ENCODE measurements at places on chromosomes 3 and 15. TPM values are rescaled to one million over a fixed set of nuclear protein-coding genes. Genes with fewer than 3 reads are reported as not detected.
A peak's percentile ranks its signal among the peaks of the same experiment; 100 is the strongest.

Gene SLC24A5
- total RNA-seq: not detected

Gene SLC27A2
- 0.06 TPM for total RNA-seq

Gene NMD3
- total RNA-seq: 43.2 TPM

Gene DNAH12
- not detected for total RNA-seq

Gene PRSS50
- not detected for total RNA-seq

Gene MOBP
- not detected for total RNA-seq

Gene OR5H14
- not detected for total RNA-seq

Gene PATL2
- total RNA-seq: not detected

Gene SIDT1
- not detected for total RNA-seq

DNA sequence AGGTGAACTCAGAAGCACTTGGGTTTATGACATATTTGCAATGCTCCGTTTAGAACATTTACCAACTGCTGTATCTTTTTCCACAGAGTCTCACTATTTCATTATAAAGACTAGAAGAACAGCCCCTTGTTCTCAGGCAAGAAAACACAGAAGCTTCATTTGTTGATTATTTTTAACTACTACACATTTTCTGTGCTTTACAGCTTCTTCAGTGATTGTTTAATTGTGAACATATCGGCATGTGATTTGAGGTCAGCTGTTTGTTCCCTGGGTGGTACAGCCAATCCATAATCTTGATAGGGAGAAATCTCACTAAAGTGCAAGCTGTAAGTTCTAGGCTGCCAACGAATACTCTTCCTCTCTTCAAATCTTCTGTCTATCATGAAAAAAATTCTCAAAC lies 31.0 kb upstream of the DLG1 start:
- no peak for DNase-seq

DNA sequence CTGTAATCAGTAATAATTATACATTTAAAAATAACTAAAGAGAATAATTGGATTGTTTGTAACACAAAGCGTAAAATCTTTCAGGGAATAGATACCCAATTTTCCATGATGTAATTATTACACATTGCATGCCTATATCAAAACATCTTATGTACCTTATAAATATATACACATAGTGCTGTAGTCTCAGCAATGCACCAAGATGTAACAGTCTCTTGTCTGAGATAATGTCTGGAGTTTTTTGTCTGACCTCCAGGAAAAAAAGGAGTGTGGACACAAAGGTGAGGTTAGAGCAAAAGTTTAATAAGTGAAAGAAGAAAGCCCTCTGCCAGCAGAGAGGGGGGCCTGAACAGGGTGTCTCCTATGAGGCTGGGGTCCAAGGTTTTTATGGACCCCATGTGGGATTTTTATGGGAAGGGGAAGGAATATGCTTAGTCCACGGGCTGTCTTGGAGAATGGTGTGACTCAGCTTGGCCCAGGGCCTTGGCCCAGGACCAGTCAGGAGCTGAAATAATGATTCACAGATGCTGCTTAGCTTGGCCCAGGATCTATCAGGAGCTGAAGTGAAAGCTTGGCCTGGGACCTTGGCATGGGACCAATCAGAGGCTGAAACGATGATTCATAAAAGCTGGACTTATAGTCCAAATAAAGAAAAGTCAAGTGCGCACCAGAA lies 545.0 kb downstream of the ZPLD1 start:
- no peak for DNase-seq

DNA sequence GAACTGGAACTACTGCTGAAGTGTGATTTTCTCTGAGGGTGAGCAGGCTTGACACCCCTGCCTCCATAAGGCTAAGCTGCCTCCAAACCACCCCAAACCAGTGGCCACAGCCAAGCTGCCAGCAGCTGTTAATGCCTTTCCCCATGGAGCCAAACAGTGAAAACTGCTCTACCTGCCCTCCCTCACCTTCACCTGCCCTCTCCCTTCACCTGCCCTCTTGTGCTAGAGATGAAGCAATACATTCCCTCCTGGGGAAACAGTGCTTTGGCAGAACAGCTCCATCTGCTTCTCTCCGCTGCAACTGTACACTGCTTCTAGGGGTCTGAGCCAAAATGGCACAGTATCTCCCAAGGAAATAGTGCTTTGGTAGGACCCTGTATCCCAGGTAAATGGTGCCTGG lies 374.1 kb downstream of the FHIT start:
- no peak for DNase-seq

DNA sequence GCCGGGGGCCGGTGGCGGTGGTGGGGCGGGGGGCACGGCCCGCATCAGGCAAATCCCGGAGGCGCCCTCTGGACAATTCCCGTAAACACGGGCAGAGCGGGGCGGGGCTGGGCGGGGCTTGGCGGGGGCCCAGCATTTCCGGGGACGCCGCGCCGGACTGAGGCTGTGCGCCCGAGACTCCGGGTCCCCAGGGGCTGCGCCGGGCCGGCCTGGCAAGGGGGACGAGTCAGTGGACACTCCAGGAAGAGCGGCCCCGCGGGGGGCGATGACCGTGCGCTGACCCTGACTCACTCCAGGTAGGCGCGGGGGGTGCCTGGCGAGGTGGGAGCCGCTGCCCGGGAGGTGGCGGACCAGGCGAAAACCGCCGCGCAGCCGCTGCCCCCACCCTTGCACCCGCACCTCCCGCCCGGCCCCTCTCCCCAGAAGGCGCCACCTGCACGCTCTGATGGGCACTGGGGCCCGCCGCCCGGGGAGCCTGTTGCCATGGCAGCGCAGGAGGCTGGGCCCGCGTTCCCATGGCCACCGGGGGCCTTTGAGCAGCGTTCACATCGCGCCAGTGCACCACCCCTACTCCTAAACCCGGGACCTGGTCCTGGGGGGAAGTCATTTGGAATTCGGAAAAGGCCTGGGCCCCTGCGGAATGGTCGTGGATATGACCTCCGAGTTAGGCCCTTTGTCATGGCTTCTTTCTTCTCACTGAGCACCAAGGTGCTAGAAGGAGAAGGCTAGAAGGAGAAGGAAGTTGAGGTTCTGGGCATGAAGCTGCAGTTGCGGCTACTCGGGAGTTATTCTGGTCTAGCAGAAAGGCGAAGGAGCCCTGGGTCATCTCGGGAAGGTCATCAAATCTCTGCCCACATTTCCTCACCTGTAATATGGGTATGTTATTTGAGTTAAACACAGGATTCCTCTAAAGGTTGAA lies 16.1 kb upstream of the SEMA4B start:
- peak; percentile 80 for DNase-seq

DNA sequence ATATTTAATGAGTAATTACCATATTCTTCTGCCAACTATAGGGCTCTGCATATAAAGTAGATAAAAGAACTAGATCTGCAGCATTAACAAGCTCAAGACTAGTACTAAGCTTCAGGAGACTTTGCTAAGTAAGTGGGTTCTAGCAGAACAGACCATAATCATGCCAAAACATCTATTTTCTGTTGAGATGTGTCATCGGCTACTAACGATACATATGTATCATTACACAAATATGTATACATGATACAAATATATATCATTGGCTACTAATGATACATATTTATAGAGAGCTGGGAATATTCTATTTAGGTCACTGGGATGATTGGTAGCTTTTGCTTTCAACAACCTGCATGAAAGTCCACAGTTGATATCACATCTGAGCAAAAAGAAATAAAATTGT lies 185.8 kb upstream of the DCBLD2 start:
- DNase-seq: no peak

GRCh38 chr3:150469931-150470740 lies 62.0 kb downstream of the TSC22D2 start:
- no peak for DNase-seq

DNA sequence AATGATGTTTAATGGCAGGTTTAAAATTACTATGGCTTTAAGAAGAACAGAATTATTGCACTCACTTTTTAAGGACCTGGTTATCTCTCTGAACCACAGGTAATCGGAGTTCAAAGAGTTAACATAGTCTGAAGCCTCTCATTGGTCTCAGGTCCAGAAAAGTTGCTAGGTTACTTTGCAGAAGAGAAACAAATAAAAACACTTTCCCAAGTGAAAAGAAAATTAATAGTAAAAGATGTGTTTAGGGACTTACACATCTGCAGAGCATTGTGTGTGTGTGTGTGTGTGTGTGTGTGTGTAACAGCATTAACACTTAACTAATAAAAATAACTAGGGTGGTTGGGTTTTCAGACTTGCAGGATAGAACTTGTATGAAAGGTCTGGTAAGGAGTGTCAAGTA lies 1.0 kb downstream of the MASP1 start:
- DNase-seq: no peak

- no peak for DNase-seq
Measured at GRCh38 chr3:122493296-122493695, 21.4 kb downstream of the KPNA1 start.

DNA sequence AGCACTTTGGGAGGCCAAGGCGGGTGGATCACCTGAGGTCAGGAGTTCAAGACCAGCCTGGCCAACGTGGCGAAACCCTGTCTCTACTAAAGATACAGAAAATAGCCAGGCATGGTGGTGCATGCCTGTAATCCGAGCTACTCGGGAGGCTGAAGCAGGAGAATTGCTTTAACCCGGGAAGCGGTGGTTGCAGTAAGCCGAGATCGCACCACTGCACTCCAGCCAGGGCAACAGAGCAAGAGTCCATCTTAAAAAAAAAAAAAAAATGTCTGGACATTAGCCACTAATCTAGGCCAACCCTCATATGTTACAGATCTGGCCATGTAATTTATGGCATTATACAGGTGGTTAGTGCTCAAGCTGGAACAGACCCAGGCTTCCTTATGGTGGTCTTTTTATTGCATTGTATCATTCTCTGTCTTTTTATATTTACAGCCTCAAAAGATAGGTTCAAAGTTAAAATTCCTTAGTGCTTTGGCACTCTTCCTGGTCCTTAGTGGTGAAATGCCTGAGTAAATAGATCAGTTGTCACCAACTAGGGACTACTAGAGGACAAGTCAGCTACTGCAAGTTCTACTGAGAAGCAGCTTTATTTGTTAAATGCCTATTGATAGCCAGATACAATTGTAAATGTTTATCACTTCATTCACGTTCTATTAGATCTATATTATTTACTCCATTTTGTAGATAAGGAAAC lies 16.0 kb downstream of the STARD9 start:
- DNase-seq: no peak

DNA sequence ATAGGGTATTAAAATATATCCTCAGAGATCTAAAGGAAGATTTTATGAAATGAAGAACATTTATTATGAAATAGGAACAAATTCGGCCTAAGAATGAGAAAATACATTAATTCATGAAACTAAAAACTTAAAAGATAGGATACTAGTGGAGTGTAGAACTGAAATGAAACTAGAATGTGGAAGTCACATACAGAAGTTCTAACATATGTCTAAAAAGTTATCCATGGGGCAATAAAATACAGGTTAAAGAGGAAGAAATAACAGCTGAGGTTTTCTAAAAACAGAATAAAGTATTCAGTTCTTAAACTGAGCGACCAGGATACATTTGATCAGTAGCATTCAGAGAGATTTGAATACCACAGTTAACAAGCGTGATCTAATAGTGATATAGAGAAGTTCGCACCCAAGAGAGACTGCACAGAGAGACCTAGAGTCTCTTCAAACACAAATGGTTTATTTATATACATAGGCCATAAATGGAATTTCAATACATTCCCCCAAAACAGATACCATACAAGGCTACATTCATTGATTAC lies 85.9 kb downstream of the FEZF2 start:
- no peak for DNase-seq

GRCh38 chr15:93382200-93382820 lies 293.3 kb upstream of the RGMA start:
- no peak for DNase-seq

DNA sequence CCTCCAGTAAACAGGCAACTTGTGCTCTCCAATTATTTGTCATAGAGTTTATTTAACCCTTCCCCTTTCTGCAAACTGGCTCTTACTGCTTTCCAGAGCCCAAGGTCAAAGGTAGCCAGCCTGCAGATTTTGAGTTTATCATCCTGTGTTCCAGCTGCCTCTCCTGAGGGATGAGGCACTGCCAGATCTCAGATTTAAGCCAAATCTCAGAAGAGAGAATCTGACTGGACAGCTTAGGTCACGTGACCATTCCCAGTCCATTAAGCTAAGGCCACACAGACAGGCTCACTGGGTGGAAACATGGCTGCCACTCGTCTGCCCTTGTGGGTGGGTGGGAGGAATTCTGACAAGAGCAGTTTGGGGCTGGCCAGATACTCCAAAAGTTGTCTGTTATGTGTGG lies 8.6 kb upstream of the SIAH2 start:
- no peak for DNase-seq

DNA sequence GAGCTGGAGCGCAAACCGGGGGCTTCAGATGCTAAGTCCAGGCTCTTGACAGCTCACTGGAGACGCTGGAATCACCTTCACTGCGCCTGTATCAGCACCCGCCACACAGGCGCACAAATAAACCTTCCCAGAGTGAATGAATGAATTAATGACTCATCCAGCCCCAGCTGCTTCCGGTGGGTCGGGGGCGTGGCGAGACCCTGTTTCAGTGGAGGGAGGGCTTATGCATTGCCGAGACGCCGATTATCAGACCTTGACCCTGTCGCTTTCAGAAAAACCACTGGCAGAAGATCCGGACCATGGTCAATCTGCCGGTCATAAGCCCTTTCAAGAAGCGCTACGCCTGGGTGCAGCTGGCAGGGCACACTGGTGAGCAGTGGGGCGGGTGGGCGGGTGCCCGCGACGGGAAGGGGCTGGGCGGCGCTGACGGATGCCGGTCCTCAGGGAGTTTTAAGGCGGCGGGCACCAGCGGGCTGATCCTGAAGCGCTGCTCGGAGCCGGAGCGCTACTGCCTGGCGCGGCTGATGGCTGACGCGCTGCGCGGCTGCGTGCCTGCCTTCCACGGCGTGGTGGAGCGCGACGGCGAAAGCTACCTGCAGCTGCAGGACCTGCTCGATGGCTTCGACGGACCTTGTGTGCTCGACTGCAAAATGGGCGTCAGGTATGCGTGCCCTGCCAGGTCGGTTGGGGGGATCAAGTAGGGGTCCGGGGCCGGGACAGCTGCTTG lies 7.7 kb downstream of the ITPKA start:
- DNase-seq: no peak

GRCh38 chr3:42504334-42505127 lies 2.1 kb downstream of the VIPR1 start:
- DNase-seq: no peak
